ENCODE measurements at places on chromosomes 16 and 17.

DNA sequence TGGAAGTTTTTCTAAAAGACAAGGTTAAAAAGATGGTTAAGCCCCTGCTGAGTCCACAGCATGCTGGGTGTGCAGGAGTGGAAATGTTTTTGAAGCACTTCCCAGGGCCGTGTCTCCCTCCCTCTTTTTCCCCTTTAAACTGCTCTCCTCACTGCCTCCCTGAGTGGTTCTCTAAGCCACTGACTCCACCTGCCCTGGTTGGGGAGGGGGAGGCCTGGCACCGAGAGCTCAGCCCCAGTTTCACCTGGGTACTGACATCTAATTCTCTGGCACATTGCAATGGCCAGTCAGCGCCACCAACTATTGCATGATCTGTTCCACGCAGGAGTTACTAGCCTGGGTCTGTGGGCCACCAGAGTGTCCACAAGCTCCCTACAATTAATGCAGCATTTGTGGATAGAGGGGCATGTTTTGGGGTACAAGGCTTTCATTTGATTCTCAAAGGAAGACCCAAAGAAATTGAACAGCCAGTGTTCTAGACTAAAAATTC is 22.7 kb downstream of the MPP3 start:
- DNase-seq: no peak

DNA sequence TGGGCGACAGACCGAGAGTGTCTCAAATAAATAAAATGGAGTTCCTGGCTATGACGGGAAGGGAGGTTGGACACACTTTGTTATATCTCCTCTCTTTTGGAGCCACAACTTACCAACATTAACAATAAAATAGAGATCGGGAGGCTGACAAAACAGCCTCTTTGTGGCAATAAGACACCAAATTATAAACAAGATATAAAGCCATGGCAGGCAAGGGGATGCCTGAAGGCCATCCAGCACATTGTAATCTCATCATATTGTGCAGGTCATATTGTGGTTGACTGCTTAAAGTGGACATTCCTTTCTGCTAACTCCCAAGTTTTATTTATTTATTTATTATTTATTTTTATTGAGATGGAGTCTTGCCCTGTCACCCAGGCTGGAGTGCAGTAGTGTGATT is 59.9 kb upstream of the MGAT5B start:
- no peak for DNase-seq

- DNase-seq: no peak
Measured at GRCh38 chr17:33980193-33980592, 274.9 kb upstream of the CCL2 start.

- DNase-seq: no peak
Measured at GRCh38 chr17:79627184-79627765, 16.4 kb upstream of the RBFOX3 start.

DNA sequence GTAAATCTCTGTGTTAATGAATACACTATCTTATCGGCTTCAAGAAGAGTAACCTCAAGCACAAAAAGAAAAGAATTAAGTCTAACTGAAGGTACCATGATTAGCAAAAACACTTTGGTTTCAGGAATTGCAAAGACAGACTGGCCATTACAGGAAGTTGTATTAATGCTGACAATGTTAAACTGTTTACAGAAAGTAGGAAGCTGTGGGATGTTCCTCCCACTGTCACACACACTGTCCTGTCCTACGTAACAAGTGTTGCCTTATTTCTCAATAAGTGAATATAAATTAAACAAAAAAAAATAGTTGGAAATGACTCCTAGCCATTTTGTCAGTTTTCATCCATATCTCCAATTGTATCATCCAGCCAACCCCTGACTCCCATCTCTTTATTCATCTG is 8.6 kb downstream of the GNA13 start:
- no peak for DNase-seq

Measured in NCI-H446 treated with DMSO at 0.1 percent for 48 hours (cell line).